ENCODE measurements at places on chromosomes 13 and 19.

GRCh38 chr19:41861116-41861768, 1.2 kb downstream of the RPS19 start:
- DNase-seq = no peak

DNA sequence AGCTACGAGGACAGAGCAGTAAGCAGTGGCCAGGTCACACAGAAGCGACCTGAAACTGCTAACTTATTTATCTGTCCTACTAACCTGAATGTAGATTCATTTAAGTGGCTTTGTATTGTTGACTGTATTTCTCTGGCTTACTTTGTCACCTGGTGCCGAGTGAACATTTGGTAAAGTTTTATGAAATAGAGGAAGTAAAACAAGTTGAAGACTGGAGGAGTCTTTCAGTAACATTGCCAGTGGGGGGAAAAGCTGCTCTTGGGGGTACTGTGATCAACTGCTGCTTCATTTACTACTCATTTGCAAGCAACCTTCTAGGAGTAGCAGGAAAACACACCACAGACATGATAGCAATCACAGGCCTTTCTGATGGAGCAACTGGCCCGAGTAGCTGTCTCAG, 615.0 kb downstream of the FGF9 start:
- DNase-seq = no peak

DNA sequence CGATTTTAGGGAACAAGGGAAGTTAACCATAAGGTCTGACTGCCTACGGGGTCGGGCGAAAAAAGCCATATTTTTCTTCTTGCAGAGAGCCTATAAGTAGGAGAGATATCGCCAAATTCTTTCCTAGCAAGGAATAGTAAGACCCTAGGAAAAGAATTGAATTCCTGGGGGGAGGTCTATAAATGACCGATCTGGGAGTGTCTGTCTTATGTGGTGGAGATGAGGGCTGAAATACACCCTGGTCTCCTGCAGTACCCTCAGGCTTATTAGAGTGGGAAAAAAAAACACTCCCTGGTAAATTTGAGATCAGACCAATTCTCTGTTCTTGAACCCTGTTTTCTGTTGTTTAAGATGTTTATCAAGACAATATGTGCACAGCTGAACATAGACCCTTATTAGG, 447.5 kb upstream of the ATXN8OS start:
- DNase-seq = no peak

- no peak for DNase-seq
Observed at GRCh38 chr13:22173610-22174009, 502.7 kb downstream of the FGF9 start.

GRCh38 chr19:51572410-51572809, 1.3 kb downstream of the ZNF175 start:
- DNase-seq = no peak

- DNase-seq = no peak
Observed at GRCh38 chr13:88707646-88708045, 1036.5 kb downstream of the SLITRK5 start.

DNA sequence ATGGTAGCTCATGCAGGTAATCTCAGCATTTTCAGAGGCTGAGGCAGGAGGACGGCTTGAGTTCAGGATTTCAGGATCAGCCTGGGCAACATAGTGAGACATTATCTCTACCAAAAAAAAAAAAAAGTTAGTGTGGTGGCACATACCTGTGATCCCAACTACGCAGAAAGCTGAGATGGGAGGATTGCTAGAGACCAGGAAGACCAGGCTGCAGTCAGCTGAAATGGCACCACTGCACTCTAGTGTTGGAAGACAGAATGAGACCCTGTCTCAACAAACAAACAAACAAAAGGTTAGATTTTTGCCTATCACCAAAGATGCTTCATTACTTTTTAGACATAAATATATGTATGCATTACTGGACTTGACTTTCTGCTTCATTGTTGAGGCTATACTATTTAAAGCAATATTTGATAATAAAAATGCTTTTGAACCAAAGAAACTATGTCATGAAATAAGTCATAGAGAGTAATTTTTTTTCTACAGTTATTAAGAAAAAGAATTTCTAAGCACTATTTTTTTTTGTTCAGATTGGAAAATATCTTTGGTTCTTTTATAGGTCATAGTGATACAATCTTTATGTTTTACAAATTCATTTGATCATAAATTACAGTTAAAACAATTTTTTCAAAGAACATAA, 1180.1 kb upstream of the ATXN8OS start:
- no peak for DNase-seq

DNA sequence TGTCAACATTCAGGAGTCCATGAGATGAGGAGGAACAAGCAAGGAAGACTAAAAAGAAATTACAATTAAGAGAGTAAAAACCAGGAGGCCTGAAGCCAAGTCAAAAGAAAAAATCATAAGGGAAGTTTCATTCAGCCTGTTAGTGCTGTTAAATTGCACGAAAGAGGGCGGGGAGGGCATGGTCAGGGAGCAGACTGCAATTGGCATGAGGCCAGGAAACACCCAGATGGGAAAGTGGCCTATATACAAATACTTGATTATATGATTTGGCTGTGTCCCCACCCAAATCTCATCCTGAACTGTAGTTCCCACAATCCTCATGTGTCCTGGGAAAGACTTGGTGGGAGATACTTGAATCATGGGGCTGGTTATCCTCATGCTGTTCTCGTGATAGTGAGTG, 43.9 kb downstream of the TNFSF13B start:
- DNase-seq = no peak

DNA sequence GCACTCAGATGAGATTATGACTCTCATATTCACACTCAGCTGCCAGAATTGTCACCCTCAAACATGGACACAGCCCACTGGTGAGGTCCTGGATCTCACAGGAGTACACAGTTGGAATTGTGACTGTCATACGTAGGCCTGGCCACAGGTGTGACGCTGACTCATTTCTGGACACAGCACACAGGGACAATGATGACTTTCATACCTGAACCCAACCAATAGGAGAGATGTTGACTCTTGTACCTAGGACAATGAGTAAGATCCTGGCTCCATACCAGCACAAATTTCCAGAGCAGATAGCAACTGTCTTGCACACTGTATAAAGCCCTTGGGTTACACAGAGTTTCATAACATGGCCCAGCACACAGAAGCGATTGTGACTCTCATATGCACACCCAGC, 46.4 kb downstream of the ZNF85 start:
- no peak for DNase-seq

DNA sequence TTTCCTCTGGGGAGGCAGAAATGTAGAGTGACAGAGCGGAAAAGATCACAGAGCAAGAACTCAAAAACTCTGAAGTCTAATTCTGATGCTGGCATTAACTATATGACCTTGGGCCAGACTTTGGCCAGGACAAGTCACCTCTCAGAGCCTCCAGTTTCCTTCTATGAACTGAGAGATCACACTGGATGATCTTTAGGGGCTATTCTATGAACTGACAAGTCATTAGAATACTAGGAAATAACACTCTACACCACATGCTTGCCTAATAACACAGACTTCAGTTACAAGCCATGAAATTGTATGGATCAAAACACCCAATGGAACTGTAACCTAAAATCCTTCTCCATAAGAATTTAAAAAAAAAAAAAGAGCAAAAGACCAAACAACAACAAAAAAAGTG, 16.9 kb downstream of the SLC25A30 start:
- no peak for DNase-seq

Measured in activated T-cell treated with anti-CD3 and anti-CD28 coated beads for 48 hours (primary cell).